ENCODE measurements at places on chromosomes 4 and X. TPM values are rescaled to one million over a fixed set of nuclear protein-coding genes. Genes with fewer than 3 reads are reported as not detected.

GRCh38 chr4:123401271-123402120 is 4.9 kb downstream of the SPRY1 start:
- DNase-seq, result no peak

DNA sequence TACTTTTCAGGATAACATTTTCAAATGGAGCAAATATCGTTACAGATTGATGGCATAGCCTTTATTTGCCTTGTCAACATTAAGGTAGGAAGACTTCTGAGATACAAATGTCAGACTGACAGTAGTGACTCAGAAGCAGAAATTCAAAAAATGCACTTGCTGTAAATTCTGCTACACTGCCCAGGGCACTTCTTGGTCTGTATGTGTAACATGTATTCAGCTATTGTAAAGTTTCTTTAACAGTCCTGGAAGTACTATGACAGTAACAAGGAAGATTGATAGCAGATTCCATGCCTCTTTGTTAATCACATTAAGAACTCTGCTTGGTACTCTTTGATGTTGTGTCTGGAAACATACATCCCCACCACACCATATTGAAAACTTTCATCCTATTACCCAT is 69.6 kb upstream of the PCDH18 start:
- no peak for DNase-seq

GRCh38 chr4:2842687-2843262 is 869 bp upstream of the ADD1 start:
- peak; percentile 19 for DNase-seq

DNA sequence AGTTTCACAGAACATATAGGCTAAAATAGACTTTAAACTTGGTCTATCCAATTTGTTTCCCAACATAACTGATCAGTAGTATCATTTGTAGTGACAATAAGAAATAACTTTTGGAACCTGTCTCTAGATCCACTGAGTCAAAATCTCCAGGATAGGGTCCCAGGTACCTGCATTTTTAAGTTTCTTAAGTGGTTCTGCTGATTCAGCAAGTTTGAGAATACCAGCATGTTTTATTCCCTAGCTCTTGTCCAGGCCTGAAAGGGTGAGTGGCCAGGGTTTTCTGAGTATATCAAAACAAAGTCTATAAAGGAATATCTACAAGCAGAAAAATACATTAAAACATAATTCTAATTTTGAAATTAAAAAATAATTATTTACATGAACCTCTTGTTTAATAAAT is 573.1 kb upstream of the POU3F4 start:
- DNase-seq, result no peak

- DNase-seq, result peak; percentile 7
Observed at GRCh38 chrX:7889680-7890079, 37.5 kb downstream of the PNPLA4 start.

- no peak for DNase-seq
Observed at GRCh38 chrX:119030990-119031389, 41.8 kb upstream of the CT47C1 start.

NAT8L gene
- total RNA-seq, result 4.8 TPM

DNA sequence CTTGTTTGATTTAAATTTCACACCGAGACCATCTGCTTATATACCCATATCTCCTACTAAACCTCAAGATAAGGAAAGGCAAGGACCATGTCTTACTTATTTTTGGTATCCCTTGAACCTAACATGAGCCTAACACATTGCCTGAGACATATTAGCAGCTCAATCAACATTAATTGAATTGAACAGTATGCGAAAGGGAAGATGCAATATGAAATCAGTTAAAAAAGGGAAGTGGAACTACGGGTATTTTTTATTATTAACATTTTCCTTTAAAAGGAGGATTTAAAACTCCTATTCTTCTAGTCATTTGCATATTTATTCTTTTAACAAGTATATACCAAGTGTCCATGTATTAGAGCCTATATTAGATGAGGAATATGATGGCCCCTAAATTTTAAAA is 197.0 kb downstream of the CAMK2D start:
- no peak for DNase-seq
